Activated T-helper 17 cell treated with anti-CD3 and anti-CD28 coated beads, Interleukin-2, amount 50 U/mL, for 72 hours (primary cell): ENCODE measurements at places on chromosomes 5 and 9. TPM values are rescaled to one million over a fixed set of nuclear protein-coding genes. Genes with fewer than 3 reads are reported as not detected.

The CDC20B gene
- not detected for total RNA-seq

The RLN2 gene
- total RNA-seq, result 2.9 TPM

The C8G gene
- 3.1 TPM for total RNA-seq

The LCN12 gene
- 0.54 TPM for total RNA-seq

The TLX3 gene
- not detected for total RNA-seq

The FAM120AOS gene
- total RNA-seq, result 30.2 TPM

The CTXN3 gene
- not detected for total RNA-seq
